ENCODE measurements at places on chromosomes 1 and 21.
A peak's percentile ranks its signal among the peaks of the same experiment; 100 is the strongest.

- DNase-seq = no peak
Measured at GRCh38 chr1:220924331-220924970, 45.2 kb downstream of the HLX start.

GRCh38 chr1:185916861-185917260, 182.7 kb downstream of the HMCN1 start:
- DNase-seq = no peak

GRCh38 chr1:153792631-153793041, 17.4 kb downstream of the SLC27A3 start:
- no peak for DNase-seq

DNA sequence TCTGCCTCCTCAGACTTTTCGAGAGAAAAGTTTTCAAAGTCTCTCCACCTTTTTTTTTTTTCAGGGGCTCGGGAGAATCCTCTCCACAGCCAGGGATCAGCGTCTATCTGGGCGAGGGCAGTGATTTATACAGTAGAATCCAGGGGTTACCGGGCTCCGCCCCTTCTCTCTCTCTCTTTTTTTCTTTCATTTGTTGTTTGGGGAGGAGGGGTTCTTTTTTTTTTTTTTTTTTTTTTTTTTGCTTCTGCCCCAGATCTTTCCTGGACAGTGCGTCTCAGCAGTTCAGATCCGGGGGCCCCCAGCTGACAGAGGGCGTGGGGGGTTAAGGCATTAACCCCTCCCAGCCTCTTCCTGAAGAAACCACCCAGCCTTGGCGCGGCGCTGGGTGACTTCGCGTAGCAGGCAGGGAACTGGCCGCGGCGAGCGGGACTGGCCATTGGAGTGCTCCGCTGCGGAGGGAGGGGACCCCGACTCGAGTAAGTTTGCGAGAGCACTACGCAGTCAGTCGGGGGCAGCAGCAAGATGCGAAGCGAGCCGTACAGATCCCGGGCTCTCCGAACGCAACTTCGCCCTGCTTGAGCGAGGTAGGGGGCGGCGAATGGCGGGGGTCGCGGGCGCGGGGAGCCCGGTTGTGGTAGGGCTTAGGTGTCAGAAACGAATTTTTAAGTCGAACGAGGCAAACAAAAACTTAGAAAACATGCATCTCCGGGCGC, at the start of gene S1PR1:
Gene S1PR1 (plus strand): TSS at position 504 of the 713 bp plus-strand sequence. CDS start 1,966 bp downstream, outside the sequence.
- peak; percentile 79 for DNase-seq

- no peak for DNase-seq
Measured at GRCh38 chr1:90778486-90778885, 61.4 kb upstream of the BARHL2 start.

DNA sequence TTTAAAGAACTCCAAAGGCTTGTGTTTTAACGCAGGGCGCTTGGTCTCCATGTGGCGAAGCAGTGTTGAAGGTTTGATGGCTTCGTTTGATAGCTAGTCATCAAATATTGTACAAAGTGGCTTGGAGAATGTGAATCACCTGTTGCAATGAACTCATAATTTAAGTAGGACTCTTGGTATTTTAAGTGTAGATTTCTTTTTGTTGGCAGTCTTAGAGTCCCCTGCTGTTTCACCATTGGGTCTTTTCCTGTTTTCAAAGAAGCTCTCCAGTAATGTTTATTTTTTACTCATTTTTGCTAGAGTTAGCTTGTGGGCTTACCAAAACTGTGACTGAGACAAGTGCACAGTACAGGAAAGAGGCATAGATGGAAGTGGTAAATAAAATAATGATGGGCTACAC, 26.2 kb downstream of the RASAL2 start:
- DNase-seq = no peak

- no peak for DNase-seq
Measured at GRCh38 chr1:91672601-91673161, 172.0 kb downstream of the CDC7 start.

DNA sequence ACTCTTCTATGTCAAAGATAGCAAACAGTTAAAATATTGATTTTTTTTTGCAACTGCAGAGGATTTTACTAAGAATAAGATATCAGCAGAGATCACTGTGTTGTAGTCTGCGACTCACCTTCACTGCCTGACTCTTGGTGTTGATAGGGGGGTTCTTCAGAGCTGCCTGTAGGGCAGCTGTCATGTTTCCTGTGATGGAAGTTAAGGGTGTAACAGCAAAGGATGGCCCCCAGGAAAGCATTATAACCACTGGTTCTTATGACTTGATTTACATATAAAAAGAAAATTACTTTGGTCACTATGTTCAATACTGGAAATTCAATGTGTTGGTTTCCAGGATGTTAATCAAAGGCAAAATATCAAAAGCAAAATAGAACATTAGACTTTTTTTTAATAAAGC, 2.6 kb downstream of the ARPC5 start:
- peak; percentile 54 for DNase-seq

DNA sequence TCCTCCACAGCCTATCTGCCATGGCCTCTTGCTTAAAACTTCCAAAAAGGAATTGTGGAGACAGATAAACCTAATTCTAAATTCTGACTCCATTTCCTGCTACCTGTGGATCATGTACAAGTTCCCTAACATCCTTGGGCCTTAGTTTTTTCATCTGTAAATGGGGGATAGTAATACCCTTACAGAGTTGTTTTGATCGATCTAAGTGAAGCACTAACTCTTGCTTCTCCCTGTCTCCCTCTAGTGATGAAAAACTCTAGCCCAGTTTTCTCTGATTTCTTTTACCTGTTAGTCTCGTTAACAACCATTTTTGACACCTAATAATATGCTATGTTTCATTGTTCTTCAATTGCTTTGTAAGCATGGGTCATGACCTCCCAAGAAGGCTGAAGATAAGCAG, 65.9 kb downstream of the TM2D1 start:
- DNase-seq = no peak

DNA sequence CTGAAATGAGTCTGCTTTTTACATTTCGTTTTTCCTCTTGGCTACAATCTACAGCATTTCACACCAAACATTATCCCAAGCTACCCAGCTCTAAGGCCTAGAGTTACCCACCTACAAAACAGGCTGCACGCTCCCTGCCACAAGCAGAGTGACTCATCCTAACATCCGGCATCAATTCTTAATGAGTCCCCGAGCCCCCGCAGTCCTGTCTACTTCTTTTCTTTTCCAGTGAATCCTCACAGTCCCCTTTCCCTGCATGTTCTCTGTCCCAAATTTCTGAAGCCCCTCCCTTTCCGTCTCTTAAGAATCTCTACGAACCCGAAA, 650 bp downstream of the PCNX2 start:
- DNase-seq = no peak

DNA sequence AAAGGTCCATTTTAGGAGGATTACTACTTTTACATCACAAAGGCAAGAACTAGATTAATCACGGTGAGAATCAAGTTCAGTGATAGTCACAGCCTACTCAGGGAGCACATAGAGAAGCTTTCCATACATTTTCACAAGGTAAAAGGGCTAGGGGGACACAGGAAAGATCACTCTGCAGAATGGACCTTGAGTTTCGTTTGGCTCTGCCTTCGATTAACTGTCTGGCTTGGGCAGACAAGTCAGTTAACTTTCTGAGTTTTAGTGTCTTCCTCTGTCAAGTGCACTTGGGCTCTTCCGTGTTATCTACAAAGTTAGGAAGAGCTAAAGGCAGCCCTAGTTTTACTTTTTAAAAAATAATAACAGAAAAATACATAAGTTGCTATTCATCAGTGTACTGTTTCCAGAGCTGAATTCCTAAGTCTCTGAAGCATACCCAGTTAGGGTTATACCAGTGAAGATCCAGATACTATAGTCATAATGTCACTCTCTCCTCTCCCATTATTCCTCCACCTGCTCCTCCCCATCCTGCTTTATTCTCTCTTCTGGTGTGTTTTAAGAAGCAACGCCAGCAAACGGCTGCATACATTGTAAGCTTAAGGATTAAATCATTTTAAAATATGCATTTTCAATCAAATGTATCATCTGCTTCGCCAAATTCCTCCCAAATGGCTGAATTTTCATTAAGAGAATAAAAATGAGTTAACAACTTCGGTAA, 1.7 kb downstream of the CEP170 start:
- no peak for DNase-seq

- no peak for DNase-seq
Measured at GRCh38 chr1:29833581-29833980, 597.3 kb downstream of the PTPRU start.

- DNase-seq = no peak
Measured at GRCh38 chr1:154256686-154257085, 15.7 kb upstream of the HAX1 start.

DNA sequence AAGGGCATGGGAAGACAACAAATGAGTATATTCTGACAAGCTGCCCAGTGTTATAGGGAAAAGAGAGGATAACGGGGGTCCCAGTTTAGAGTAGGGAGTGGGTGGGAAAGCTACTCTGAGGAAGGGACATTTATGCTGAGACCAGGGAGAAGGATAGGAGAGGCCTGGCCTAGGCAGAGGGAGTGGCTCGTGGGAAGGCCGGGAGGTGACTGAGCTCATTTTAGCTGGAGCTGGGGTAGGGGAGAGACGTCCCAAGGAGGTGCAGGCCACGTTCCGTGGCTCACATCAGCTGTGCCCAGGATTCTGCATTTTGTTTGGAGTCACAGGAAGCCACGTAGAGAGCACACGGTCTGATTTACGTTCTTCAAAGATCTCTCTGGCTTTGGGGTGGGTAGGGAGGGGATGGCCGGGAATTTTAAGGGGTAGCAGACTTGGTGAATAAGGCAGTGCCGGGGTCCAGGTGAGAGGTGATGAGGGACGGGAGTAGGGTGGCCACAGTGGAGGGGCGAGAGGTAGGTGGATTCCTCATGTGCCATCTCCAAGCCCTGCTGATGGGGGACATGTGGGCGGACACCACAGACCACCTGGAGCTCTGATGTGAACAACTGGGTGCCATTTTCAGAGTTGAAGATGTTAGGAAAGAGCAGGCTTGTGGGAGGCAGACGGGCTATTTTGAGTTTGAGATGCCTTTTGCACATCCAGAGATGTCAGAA, 4.7 kb downstream of the TINAGL1 start:
- no peak for DNase-seq

GRCh38 chr1:53014791-53015507, 47.1 kb upstream of the PODN start:
- peak; percentile 63 for DNase-seq

DNA sequence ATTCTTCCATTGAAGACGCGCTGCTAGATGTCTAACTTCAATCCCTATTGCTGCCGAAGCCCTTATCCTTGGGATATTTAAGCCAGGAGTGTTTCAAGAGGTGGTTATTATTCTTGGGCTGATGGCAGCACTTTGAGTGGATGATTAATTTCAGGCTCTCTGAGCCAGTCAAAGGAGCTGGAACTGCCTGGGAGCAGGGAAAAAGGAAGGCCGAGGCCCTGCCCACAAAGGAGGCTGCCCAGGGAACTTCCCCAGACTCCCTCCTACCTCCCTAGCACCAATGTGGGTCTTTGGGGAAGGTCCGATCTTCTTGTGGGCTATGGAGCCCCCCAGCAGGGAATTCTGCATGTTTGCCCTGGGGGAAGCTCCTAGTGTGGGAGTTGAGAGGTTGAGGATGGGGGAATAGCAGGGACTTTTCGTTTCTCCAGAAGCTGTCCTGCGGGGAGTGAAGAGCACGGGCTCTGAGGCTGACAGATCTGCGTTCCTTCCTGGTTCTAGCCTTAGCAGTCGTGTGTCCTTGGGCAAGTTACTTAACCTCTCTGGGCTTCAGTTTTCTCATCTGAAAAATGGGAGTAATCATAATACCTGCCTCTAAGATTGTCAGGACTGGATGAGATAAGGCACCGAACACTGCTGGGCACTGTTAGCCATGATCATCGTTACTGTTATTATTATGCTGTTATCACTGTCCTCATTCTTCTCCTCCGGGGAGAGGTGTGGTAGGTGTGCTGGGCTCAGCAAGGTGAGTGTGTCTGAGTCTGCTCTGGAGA, 6.3 kb downstream of the KCNQ4 start:
- no peak for DNase-seq

GRCh38 chr1:93474321-93474720, 26.4 kb downstream of the FNBP1L start:
- DNase-seq = no peak

DNA sequence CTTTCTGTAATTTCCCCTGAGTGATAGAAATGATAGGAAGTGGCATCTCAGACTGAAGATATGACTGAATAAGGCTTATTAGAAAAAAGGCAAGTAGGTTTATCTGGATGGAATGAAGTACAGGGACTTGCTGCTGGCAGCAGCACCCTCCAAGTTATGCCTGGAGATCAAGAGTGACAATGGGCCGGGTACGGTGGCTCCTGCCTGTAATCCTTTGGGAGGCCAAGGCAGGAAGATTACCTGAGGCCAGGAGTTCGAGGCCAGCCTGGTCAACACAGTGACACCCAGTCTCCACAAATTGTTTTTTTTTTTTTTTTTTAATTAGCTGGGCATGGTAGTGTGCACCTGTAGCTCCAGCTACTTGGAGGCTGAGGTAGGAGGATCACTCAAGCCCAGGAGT, 87.8 kb downstream of the SCCPDH start:
- DNase-seq = no peak

DNA sequence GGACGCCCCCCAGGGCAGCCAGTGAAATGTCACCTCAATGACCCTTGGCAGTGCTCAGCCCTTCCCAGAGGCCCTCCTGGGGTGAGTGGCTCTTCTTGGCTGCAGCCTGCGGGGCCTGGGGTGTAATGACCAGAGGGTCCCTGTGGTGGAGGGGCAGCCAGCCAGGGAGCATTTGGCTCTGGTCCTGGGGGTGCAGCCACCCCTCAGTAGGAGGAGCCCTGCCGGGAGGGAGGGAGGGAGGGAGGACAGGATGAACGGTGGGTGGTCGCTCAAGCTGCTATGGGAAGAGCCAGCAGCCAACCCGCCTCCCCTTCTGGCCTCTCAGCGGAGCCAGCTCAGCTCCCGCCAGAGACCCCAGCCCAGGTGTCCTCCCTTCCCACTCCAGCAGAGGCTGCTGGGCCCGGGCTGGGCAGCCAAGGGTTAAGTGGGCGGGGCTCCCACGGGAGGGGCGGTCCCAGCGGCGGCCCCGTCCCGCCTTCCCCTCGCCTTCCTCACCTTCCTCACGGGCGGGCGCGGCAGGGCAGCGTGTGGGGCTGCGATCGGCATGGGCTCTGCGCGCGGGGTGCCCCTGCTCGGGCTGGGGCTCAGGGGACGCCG, 9.0 kb upstream of the PLCH2 start:
- DNase-seq = peak; percentile 8

DNA sequence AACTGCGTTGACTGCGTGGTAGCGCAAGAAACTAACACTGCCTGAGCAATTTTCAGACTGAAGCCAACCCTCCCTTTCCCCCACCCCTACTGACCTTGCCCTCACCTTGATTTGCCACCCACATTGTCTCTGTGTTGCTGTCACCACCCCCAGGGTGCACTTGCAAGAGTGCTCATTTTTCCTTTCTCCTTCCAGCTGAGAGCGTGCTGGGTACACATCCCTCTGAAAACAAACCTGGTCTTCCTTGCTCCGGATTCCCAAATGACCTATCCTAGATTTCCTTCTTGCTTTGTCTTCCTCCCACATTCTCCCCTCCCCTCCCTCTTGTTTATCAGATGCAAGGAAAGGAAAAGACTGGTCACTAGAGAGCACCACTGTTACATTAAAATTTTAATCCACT, 24.2 kb downstream of the MPZ start:
- no peak for DNase-seq

GRCh38 chr1:63198871-63199394, 123.4 kb upstream of the FOXD3 start:
- no peak for DNase-seq

All from T-helper 2 cell (primary cell).